ENCODE measurements at places on chromosomes 3 and 15.

GRCh38 chr3:37905987-37906674 lies 44.5 kb downstream of the CTDSPL start:
- DNase-seq, result no peak

GRCh38 chr15:63544258-63545026 lies 40.0 kb downstream of the USP3 start:
- DNase-seq, result no peak

DNA sequence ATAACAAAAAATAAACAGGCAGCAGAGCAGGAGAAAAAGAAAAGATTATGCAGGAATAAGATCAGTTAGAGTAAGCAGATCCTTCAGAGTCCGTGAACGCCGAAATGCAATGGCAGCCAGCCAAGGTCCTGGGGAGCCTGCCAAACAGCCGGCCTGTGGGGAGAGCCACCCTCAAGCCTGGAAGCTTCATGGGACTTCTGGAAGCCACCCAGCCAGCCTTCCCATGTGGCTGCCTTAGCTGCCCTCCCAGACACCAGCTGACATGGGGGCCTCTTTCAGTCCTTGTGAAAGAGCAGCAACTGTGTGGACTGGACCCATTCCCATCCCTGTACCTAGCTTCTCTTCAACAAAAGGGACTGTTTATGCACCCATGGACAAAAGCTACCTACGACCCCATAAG lies 64.9 kb upstream of the RAD18 start:
- DNase-seq, result peak; percentile 83

- no peak for DNase-seq
Observed at GRCh38 chr3:33895658-33896057, 97.2 kb downstream of the PDCD6IP start.

DNA sequence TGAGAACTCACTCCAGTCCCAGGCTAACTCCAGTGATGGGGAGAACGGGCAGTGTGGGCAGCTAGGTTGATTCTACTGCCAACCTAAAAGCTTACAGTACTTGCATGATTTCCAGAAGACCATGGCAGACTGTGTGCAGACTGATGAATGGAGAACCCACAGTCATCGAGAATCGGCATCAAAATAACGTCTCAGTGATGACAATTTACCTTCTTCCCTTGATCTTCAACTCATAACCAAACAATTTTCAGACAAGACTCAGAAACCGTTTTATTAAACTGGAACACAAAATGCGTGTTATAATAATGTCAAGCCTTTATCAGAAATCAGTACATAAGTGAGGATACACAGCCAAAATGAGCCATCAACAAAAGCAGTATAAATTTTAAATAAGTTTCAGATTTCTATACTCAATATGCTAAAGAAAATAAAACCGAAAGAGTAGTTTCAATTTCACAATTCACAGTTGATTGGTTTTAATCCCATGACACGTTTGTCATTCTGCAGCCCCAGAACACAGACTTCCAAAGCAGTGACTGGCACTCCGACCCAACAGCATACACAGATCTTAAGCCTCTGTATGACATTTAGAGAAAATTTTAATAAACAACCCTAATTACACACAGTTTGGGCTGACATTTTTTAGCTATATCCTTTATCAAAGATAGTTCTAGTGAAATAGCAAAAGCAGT lies 54.5 kb downstream of the ZMAT3 start:
- DNase-seq, result no peak

GRCh38 chr3:72043204-72044133 lies 258.5 kb upstream of the PROK2 start:
- DNase-seq, result no peak

DNA sequence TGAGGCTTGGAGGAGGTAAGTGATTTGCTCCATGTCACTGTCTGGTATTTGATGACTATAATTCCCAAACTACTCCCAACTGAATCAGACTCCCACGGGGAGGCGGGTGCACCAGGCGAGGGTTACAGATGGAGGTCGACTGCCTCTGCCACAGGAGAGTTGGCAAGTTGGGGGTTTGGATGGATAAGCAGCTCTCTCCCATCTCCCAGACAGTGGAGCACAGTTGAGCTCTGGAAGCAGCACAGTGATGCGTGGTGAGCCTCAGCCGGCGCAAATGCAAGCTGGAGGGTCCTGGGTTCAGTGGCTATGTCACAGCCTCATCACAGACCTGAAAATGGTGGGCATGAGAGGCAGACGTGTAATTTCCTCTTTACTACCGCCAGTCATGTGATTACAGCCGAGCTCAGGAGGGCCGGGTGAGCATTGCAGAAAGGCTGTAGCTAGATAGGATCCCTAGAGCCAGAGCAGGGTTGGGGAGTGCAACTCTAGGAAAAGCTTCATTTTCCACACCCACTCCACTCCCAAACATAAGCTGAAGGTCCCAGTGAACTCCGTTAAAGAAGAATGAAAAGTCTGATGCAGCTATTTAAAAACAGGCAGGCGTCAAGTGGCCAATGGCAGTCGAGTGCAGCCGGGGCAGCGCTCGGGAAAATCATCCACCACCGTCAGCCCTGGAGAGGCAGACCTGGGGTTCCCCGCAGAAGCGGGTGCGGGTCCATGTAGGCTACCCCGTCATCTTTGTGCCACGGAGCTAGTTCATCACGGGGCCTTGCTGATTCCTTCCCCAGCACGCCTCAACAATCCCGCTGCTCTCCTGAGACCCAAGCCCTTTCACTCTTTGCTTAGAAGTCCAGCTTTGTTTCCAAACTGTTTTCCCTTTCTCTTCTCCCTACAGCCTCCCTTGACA lies 33.3 kb upstream of the VPS8 start:
- DNase-seq, result no peak

DNA sequence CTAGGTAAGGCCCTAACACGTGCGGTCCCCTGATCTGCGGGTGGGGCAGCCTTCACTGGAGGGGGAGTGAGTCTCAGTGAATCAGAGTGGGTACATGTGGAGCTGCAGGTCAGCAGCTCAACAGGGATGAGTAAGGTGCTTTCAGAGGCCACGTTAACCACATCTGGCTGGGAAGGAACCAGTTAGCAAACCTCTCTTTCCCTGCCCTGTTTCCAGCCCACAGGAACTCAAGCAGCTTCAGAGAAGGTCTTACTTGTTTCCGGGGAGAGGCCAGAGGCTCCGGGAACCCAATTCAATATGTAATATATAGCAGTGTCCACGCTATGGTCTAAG lies 175.3 kb downstream of the XXYLT1 start:
- no peak for DNase-seq

- no peak for DNase-seq
Observed at GRCh38 chr3:43733459-43734384, 43.0 kb downstream of the ABHD5 start.

DNA sequence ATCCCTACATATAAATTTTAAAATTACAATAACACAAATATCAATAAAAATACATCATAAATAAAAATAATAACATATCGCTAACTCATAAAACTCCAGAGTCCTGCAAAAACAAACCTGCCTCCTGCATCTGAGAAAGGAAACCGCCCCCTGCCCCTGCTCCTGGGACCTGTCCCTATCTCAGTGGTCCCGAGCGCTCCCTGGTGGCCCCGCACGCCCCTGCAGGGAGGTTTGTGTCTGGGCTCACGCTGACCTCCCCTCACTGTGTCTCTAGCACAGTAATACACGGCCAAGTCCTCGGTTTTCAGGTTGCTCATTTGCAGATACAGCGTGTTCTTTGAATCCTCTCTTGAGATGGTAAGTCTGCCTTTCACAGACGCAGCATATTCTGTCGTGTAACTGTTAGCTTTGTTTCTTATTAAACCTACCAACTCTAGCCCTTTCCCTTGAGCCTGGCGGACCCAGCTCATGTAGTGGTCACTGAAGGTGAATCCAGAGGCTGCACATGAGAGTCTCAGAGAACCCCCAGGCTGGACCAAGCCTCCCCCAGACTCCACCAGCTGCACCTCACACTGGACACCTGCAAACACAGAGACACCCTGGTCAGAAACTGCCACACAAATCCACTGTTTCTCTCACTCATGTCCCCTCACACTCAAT lies 554.1 kb downstream of the GOLGA6L6 start:
- DNase-seq, result no peak

DNA sequence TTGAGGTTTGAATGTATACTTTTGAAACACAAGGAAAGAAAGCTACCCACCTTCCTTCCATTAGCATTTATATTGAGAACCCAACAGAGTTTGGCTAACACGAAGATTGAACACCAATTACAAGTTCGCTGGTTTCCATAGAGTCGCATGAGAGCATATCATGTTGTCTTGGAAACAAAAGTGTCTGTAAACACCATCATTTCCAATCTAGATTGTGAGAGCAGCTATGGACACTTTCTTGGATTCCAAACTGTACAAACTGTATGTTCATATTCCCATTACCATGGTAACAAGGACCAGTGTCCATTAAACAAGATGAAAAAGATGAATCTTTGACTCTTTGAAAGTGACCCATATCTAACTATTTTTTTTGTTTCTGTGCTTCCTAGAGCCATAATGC lies 529.9 kb upstream of the ROBO1 start:
- DNase-seq, result no peak

DNA sequence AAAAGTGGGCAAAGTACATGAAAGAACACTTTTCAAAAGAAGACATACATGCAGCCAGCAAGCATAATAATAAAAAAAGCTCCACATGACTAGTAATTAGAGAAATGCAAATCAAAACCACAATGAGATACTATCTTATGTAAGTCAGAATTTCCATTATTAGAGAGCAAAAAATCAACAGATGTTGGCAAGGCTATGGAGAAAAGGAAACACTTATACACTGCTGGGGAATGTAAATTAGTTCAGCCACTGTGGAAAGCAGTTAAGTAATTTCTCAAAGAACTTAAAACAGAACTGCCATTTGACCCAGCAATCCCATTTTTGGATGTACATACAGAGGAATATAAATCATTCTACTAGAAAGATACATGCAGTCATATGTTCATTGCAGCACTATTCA lies 360.7 kb downstream of the NSUN3 start:
- no peak for DNase-seq

DNA sequence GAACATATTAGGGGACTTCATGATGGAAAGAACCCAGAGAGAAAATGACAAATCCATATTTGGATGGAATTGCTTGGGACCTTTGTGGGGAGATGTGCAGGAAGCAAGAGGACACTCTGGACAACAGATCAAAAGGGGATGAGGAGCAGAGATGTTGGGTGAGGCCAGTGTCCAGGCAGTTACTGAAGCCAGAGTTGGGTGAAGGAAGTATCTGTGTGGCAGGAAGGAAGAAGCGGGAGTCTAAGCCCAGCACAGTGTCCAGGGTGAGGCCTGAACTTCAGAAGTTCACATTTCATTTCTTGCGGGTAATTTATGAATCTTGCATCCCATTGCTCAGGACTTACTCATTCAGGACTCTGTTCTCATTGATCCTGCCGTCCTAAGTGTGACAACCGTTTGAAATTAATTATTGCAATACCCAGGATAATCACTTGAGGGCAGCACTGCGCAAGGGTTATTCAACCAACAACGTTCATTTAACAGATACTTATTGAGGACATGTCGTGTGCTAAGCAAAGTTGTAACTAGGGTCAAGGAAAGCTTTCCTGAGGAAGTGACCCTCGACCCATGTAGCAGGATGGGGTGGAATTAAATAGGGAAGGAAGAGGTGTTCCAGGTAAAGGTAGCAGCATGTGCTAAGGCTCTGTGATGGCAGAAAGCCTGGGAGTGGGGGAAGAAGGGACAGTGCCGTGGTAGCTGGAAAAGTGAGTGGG lies 61.3 kb upstream of the CMTM8 start:
- DNase-seq, result no peak

- no peak for DNase-seq
Observed at GRCh38 chr15:76776480-76776879, 128.7 kb downstream of the SCAPER start.

DNA sequence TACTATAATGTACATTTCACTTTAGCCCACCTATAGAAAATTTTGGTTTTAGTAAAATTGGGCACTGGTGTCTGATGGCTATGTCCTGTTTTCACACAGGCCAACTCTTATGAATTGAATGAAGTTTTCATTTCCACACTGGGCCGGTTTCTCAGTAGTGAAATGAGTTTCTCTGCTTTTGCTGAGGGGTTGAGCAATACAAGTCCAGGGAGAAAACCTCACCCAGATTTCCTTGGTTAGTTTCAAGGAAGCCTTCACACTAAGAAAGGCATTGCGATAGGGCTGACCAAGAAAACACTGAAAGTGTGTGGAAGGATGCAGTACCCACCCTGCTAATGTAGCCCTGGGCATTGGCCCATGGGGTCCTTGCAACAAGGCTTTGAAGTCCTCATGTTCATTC lies 331.5 kb upstream of the CFAP20DC start:
- DNase-seq, result no peak

DNA sequence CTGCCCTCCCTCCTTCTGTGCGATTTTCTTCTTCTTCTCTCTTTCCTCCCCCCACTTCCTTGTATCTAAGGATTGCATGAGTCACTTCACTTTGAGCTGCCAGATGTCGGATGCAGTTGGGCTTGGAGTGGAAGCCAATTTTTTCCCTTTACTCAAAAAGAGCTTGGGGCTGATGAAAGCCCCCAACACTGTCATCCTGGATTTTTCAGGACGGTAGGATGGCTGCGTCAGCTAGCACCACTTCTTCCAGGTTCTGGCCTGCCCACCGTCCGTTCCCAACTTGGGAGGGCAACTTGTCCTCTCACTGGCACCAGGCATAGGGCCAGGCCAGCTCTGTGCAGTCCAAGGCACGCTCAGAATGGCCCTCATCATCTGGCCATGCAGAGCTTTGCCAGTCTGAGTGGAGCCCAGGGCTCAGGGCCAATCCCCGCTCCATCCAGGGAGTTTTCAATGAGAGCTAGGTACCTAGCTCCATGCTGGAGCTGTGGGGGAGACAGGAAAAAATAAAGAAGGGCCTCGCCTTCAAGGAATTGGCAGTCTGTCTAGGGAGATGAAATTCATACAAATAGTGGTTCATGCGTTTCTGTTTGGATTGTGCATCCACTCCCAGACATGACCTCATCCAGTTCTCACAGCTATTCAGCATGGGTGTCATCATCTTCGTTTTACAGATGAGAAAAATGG lies 47.7 kb upstream of the INSYN1 start:
- peak; percentile 81 for DNase-seq

DNA sequence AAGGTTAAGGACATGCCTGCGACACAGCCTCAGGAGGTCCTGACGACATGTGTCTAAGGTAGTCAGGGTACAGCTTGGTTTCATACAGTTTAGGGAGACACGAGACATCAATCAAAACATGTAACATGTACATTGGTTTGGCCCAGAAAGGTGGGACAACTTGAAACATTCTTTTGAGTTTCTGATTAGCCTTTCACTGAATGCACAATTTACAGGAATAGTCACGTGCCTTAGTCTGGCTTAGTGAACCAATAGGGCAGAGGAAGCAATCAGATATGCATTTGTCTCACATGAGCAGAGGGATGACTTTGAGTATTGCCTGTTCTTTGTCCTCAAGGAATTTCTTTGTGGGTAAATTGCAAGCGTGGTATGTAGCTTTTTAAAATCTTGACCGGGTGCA lies 24.5 kb upstream of the HDAC11 start:
- DNase-seq, result no peak
